EH (cell line): ENCODE measurements at places on chromosomes 3 and 15.

- no peak for DNase-seq
Observed at GRCh38 chr3:154129625-154130024, 8.4 kb downstream of the ARHGEF26 start.

DNA sequence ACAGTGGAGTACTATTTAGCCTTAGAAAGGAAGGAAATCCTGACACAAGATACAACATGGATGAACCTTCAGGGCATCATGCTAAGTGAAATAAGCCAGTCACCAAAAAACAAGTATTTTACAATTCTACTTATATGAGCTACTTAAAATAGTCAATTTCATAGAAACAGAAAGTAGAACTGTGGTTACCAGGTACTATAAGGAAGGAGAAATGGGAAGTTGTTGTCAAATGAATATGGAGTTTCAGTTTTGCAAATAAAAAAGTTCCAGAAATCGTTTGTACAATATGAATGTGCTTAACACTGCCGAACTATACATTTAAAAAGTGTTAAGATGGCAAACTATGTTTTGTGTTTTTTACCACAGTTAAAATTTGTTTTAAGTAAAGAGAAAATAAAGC, 26.8 kb downstream of the TRANK1 start:
- DNase-seq = no peak

- DNase-seq = no peak
Observed at GRCh38 chr3:139463466-139463865, 12.8 kb downstream of the RBP2 start.

DNA sequence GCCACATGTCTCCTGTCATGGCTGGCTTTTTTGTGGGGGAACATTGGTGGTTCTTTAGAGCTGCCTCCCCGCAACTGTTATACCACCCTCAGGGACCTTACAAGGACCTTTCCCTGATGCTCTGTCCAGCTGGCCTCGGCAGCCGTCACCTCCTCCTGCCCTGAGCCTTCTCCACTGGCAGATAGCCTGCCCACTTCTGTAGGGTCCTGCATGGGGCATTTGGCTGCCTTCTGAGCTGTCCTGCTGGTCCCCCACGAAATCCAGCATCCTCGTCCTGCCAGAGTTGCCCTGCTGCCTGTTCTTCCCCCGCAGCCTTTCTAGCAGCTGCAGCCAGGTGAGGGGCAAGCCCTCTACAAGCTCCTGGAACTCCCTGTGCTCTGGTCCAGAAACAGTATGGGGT, 86.2 kb downstream of the USP13 start:
- DNase-seq = no peak

DNA sequence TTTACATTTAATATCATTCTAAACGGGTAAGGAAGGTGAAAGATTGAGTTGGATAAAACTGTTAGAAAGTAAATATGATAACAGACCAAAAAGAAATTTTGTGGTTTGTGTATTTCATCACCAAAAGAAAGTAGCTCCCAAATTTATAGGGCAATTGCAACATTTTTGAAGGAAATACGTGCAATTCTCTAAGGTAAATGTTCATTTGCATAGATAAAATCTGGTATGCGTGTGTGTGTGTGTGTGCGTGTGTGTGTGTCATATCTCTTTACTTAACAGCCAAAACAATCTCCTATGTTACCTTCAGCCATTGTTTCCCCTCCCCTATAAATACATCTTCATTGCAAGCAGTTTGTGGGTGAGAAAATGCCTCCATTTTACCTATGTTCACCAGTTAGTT, 208.4 kb downstream of the TNIK start:
- DNase-seq = no peak

DNA sequence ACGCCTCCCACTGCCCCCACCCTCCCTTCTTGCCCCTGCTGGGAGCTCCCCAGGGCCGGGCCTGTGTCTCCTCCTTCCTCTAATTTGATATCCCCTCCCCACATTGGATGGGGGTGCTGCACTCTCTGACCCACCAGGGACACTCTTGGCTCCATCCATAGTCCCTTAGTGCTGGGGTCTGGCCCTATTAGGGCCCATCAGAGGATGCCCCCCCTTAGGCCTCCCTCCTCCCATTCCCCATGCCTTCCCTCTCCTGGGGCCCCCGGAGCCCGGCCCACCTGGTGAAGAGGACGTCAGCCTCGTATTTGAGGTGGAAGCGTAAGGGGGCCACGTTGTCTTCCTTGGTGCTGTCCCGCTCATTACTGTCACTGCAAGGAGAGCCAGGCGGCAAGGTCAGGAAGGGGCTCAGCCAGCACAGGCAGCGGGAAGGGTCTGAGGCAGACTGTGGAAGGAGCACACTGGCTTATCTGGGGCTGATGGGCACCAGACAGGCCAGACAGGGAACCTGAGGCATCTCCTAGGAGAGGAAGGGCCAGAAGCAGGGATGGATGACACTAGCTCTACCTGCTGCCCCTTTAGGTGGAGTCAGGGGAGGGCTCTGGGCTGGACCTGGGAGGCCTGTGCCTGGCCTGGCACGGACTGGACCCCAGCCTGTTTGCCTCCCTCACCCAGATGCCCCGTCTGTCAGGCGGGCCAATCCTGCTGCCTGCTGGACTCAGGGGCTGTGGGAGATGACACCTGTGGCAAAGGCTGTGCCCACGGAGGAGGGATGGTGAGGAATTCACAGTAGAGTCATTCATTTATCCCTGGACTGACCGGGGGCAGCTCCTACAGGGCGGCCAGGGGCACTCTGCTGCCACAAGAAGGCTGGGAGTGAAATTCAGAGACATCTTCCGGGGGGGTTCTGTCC, 36.2 kb downstream of the FEM1B start:
- no peak for DNase-seq

DNA sequence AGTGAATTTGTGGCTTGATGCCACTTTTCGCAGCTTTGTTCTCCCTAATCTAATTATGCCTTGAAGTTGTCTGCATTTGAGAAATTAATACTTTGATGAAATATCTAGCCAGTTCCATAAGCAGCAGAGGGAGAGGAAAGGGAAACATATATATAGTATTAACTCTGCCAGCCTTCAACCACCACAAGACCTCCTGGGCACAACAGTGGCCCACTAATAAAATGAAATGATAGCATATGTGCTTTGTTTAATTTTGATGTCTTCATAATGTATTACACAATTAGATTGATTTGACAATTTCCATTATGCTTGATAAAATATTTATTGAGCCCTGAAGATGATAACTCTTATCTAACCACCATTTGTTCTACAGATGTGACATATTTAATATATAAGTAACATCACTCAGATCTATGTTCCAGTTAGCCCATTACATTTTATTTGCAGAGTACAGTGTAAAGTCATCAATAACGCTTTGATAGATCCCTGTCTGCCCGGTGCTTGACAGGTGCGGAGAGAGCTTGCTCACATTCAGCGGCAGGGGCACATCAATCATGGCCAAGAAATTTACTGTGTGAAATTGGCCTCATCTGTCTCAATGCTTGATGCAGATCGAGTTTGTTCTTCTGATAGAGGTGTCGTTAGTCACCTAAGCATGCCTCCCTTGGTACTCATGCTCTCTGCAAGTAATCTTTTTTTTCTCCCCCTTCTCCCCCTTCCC, 187.4 kb downstream of the MECOM start:
- no peak for DNase-seq

GRCh38 chr3:38834717-38835116, 18.7 kb upstream of the SCN10A start:
- DNase-seq = peak; percentile 66

DNA sequence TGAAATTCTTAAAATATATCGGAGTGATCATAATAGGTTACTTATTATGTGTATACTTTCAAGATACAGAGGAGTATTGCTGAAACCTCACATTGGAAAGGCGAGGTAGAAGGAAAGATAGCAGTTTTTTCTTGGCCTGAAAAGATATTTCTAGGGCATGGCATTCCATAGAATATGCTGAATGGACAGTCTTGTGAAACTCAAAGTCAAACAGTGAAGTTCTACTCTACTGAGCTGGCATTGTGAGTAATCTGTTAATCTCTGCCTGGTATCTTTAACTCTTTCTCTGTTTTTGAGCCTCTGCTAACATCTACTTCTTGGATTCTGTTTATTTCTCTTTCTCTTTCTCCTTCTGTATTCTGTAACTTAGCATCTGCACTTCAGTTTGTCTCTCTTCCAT, 176.3 kb upstream of the ZBTB20 start:
- peak; percentile 2 for DNase-seq

DNA sequence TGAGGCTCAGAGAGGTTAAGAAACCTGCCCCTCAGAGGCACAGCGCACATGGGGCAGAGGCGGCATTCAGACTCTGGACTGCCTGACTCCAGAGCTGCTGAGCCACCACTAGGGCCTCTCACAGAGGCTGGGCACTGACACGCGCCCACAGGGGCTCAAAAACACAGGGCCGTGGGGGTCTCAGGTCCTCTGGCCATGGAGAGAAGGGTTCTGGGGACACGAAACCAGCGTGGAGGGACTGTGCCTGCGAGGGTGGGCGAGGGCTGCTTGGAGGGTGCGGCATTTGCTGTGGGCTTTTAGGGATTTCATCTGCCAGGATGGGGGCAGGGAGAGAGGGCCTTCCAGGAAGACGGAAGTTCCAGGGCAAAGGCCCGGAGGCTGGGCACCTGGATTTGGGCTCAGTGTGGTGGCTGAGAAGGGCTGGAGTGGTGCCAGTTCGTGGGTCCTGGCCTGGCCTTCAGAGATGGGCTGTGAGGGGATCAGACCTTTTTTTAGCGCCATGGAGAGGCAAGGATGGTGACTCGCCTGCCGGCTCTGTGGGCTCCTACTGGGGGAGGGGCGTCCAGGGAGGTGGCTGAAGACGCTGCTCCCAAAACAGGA, 69.6 kb downstream of the EFCAB12 start:
- DNase-seq = peak; percentile 43

- DNase-seq = peak; percentile 18
Observed at GRCh38 chr3:56855856-56856512, 54.2 kb upstream of the ARHGEF3 start.

- no peak for DNase-seq
Observed at GRCh38 chr3:109570408-109570807, 233.1 kb upstream of the DPPA4 start.

DNA sequence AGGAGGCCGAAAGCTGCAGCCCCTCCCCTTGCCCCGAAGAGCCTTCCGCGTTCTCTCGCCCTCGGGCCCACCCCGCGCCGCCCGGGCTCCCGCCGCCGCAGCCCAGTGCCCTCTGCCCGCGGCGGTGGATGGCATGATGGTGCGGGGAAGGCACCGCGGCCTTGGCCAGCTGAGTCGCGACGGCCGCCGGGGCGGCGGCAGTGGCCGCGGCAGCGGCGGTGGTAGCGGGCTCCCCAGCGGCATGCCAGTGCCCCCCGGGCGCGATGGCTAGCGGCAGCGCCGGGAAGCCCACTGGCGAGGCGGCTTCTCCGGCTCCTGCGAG, 1.2 kb downstream of the TLNRD1 start:
- DNase-seq = no peak

DNA sequence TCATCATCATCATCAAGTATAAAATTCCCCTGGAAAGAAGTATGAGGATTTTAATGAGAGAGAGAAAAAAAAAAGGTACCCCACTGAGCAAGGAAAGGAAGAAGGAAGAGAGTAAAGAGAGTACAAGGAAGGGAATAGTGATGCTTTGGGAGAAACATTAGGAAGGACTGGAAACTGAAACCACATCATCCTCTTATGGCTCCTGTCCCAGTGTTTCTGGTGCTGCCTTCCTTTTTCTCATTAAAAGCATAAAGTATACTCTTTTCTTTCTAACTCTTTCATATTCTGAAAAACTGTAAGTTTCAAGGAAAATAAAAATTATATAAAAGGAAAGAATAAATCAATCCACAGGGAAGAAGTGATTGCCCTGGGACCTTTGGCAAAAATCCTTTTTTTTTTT, 616.4 kb upstream of the CBLB start:
- DNase-seq = peak; percentile 19

- DNase-seq = no peak
Observed at GRCh38 chr3:163601426-163601825, 1476.9 kb downstream of the SI start.

- DNase-seq = no peak
Observed at GRCh38 chr3:103127098-103127630, 692.3 kb downstream of the ZPLD1 start.

- DNase-seq = peak; percentile 46
Observed at GRCh38 chr15:75966073-75966472, 46.2 kb downstream of the NRG4 start.

GRCh38 chr15:81296673-81297072, 27.3 kb downstream of the STARD5 start:
- no peak for DNase-seq

GRCh38 chr15:64717735-64718495, 57.5 kb downstream of the RBPMS2 start:
- no peak for DNase-seq

- DNase-seq = no peak
Observed at GRCh38 chr3:2250783-2251182, 152.1 kb downstream of the CNTN4 start.

DNA sequence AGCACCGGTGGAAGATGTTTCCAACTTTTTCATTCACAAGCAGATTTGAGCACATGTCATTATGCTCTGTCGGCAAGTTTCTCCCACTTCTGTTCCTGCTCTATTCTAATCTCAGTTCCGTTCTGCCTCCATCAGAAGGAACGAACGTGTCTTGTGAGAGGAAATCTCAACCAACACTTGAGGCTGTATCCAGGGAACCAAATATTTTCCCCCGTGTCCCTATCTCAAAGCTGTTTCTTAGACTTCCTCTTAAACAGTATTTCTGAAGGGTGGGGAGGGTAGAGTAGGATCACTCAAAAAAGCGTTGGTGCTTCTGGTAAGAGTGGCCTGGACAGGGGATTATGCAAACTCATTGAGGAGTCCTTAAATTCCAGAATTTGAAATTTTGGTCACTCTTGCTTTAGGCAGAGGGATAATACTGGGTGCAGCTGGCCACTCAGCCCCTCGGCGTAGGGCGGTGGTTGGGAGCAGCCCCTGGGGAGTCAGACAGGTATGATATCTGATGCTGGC, 54.9 kb downstream of the FRMD4B start:
- peak; percentile 28 for DNase-seq

DNA sequence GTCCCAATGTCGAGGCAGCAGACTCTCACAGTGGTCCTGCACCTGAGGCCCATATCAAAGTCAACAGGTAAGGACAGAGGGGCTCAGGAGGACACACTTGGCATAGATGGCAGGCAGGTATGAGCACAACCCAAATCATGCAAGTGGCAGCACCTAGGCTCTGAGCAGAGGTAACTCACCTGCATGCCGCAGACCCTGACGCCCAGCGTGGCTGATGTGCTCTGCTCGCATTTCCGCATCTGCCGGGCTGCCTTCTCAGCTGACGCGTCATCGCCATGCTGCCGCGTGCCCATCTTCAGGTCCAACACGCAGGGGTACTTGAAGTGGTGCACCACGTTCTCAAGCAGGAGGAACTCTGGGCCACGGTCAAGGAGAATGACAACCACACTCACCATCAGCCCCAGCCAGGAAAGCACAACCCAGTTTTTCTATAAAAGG, 4.2 kb upstream of the GMPPB start:
- no peak for DNase-seq

- no peak for DNase-seq
Observed at GRCh38 chr15:83012636-83013035, 1.2 kb upstream of the C15orf40 start.

DNA sequence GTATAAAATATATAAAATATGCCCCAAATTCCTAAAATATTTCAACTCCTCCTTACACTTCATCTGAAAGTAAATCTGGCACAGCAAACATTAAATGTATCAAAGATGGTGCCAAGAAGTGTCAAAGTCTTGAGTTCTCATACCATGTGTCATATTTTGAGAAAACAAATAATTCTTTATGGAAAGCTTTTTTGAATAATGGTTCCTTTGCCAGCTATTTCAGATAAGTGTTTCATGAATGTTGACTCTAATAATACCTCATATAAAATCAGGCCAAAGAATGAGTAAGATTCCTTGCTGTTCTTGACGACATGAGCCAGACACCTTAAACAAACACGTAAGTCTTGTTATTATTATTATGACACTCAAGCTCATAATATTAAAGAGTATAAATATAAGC, 30.3 kb upstream of the ZNF385D start:
- no peak for DNase-seq

- no peak for DNase-seq
Observed at GRCh38 chr3:160112996-160113395, 112.2 kb upstream of the C3orf80 start.
